Activated naive CD8-positive, alpha-beta T cell treated with anti-CD3 and anti-CD28 coated beads for 36 hours (primary cell): ENCODE measurements at places on chromosomes 3 and 15.

DNA sequence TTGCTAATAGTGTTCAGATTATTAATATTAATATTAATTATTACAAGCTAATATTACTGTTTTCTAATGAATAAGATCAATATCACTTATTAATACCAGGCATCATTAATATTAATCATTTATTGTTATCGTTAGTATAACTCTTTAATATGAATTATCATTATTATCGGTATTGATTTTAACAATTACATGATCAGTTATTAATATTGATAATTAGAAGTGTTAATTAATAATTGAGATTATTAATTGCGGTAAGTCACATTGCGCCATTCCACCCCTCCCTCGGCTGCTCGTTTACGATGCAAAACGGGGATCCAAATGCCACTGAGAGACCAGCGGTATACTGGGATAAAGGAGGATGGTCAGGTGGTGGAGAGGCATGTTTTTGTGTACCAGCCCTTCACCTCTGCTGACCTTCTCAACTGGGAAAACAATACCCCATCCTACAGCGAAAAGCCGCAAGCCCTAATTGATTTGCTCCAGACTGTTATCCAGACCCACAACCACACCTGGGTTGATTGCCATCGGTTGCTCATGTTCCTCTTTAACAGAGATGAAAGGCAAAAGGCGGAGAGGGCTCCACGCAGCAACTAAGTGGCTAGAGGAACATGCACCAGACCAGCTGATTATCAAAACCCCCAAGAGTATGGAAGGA is 28.6 kb upstream of the SSUH2 start:
- H3K27ac ChIP-seq = no peak overlapping the region
- no peaks in the 10 kb centered on the region for H3K36me3 ChIP-seq
- peaks cover 3% of the 10 kb centered on the region for H3K27me3 ChIP-seq
- no peaks in the 10 kb centered on the region for H3K4me1 ChIP-seq
- no peak for DNase-seq
- H3K4me3 ChIP-seq = no peak overlapping the region

GRCh38 chr3:15042936-15043335 is 22.2 kb downstream of the MRPS25 start:
- H3K4me1 ChIP-seq = peaks cover 27% of the 10 kb centered on the region
- peaks cover 19% of the 10 kb centered on the region for H3K36me3 ChIP-seq
- no peaks in the 10 kb centered on the region for H3K27me3 ChIP-seq
- no peak overlapping the region for H3K4me3 ChIP-seq

DNA sequence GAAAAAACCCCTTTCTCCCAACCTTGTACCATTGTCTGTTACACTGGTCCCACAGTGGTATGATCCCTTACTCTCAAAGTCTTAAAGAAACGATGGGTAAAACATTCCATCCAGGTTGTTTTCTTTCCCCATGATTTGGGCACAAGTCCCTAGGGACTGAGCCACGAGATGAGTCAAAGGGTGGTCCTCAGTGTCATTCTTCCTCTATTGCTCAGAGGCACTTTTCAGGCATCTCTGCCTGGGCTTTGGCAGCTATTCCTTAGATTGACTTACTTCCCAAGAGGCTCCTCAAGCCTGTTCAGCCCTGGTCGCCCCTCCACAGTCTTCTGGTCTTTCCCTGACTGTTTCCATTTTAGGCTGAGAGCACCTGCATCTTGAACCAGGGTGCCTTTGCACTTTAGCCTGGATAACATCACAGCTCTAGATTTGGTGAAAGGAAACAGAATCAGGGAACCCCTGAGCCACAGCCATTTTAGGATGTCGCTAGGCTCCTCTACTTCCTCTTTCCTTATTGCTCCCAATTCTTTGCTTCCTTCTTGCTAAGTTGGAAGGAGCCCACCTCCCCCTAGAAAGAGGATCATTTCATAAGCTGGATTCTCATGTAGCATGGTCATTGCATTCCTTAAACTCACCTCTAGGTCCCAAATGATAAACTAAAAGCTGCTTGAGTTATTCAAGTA is 131.0 kb upstream of the TPRG1 start:
- DNase-seq = no peak
- H3K27me3 ChIP-seq = no peaks in the 10 kb centered on the region
- H3K4me3 ChIP-seq = no peak overlapping the region
- no peaks in the 10 kb centered on the region for H3K36me3 ChIP-seq

DNA sequence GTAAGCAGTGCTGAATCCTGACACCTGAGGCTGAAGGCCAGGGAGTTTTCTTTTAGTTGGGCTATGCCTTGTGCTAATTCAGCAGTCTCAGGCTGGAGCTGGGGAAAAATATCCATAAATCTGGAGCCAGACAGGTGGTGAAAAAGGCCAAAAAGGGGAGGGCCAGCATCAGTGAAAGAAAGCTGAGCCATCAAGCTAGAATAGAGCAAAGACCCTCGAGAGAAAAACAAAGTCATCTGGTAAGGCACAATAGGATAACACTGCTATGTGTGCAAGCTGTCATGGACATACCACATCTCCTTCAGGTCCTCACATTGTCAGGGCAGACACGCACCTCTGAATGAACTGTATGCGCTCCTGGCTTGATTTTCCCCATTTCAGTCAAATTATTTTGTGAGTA is 687.9 kb downstream of the SQOR start:
- H3K27ac ChIP-seq = no peak overlapping the region
- H3K36me3 ChIP-seq = no peaks in the 10 kb centered on the region
- DNase-seq = no peak
- no peaks in the 10 kb centered on the region for H3K4me1 ChIP-seq

DNA sequence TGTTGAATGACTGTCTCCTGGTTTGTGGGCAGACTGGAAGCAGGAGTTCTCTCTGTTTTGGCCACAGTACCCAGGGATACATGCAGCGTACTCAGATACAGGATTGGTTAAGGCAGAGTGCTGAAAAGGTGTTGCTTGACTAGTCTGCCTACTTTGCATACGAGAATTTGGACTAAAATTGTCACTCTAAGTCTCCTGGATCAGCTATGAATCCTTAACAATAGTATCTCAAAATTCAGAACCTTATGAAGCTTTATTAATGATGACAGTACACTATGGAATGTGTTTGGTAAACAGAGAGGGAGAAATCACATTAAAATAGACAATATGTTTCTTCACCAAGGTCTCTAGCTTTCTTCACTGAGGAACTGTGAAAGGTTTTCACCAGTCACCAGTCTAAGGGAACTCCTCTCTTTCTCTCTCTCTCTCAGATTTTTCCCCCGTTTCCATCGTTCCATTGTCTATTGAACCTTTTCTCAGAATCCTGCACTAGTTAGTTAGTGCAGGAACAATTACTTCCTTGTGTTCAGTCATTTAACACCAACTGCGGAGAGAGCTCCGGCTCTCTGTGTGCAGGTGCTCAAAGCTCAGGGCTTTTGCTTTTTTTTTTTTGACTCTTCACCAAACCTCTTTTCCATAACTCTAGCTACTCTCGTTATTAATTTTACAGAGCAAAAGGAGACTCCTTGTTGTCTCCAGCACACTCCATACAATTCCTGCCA is 85.9 kb upstream of the FNDC3B start:
- H3K27ac ChIP-seq = no peak overlapping the region
- no peak overlapping the region for H3K4me3 ChIP-seq
- no peaks in the 10 kb centered on the region for H3K36me3 ChIP-seq
- no peak for DNase-seq
- H3K4me1 ChIP-seq = no peaks in the 10 kb centered on the region

- H3K36me3 ChIP-seq = peaks cover 4% of the 10 kb centered on the region
- no peaks in the 10 kb centered on the region for H3K27me3 ChIP-seq
- H3K4me3 ChIP-seq = no peak overlapping the region
- no peaks in the 10 kb centered on the region for H3K4me1 ChIP-seq
These were observed 131.5 kb downstream of the SLC9A9 start for GRCh38 chr3:143716731-143717130.

DNA sequence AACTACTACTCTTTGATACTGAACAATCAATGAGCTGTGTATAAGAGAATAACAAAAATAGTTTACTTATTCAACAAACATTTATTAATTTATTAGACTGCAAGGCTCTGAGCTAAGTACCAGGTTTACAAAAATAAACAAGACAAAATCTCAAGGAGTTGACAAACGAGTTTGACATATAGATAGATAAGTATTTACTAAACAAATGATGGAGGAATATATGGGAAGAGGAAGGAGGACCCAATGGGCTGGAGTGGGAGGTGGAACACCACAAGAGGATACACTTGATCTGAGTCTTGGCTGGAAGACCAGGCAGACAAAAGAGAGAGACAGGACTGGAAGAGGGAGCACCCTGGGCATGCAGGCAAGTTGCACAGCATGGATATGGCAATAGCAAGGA is 47.5 kb upstream of the FSIP1 start:
- no peak for DNase-seq
- H3K36me3 ChIP-seq = no peaks in the 10 kb centered on the region
- H3K27ac ChIP-seq = no peak overlapping the region
- no peaks in the 10 kb centered on the region for H3K4me1 ChIP-seq

DNA sequence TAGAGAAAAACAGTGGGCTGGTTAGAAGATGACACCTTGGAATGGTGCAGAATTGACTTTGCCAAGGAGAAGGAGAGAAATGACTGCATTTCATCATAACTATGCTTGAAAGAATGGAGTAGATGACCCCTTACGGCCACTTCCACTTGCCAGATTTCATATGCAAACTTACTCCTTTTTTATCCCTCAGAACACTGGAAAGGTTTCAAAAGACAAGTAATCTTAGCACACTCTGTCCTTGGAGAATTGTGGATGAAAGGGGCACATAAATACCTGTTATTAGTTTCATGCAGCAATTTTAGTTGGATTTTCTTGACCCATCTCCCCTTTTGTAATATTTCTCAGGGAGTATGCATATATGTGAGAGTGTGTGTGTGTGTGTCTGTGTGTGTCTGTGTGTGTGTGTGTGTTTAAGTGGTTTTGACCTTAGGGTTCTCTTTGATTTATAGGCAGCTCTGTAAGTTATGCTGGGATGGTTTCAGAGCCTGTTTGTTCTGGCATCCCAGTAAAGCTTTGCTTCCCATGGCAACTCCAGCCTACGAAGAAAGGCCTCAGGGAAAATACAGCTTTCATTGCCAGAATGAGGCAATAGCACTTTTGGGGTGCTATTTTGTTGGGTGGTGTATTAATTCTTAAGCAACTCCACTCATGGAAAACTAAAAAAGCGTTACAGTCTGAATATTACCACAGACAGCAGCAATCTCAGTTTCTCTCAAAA is 122.2 kb upstream of the TP63 start:
- DNase-seq = no peak
- peaks cover 4% of the 10 kb centered on the region for H3K4me1 ChIP-seq
- H3K27me3 ChIP-seq = peaks cover 5% of the 10 kb centered on the region
- no peak overlapping the region for H3K4me3 ChIP-seq

DNA sequence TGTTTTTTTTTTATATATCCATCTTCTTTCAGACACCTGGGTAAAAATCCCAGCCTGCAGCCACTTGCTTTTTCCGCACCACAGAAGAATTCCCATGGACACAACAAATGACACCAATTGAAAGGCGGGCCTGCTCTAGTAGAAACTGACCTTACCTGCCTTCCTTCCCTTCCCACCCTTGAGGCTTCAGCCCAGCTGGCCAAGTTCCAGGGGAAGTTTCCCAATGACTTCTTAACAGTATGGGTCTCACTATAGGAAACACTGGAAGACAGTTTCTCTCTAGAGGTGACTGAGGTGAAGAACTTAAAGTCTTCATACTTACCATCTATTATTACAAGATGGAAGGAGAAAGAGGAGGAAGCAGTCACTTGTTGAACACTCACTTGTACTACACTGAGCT is 714.2 kb upstream of the NR2F2 start:
- H3K36me3 ChIP-seq = no peaks in the 10 kb centered on the region
- H3K27me3 ChIP-seq = peaks cover 3% of the 10 kb centered on the region
- no peak for DNase-seq
- H3K4me1 ChIP-seq = peaks cover 11% of the 10 kb centered on the region

GRCh38 chr15:63085289-63085688 is 36.4 kb upstream of the LACTB start:
- no peak for DNase-seq
- H3K4me3 ChIP-seq = no peak overlapping the region
- no peaks in the 10 kb centered on the region for H3K36me3 ChIP-seq
- peaks cover 4% of the 10 kb centered on the region for H3K27me3 ChIP-seq
- no peak overlapping the region for H3K27ac ChIP-seq

GRCh38 chr3:136545664-136546268 is 206.4 kb downstream of the STAG1 start:
- peaks cover 27% of the 10 kb centered on the region for H3K36me3 ChIP-seq
- H3K27me3 ChIP-seq = no peaks in the 10 kb centered on the region
- H3K4me1 ChIP-seq = peaks cover 13% of the 10 kb centered on the region
- DNase-seq = no peak

DNA sequence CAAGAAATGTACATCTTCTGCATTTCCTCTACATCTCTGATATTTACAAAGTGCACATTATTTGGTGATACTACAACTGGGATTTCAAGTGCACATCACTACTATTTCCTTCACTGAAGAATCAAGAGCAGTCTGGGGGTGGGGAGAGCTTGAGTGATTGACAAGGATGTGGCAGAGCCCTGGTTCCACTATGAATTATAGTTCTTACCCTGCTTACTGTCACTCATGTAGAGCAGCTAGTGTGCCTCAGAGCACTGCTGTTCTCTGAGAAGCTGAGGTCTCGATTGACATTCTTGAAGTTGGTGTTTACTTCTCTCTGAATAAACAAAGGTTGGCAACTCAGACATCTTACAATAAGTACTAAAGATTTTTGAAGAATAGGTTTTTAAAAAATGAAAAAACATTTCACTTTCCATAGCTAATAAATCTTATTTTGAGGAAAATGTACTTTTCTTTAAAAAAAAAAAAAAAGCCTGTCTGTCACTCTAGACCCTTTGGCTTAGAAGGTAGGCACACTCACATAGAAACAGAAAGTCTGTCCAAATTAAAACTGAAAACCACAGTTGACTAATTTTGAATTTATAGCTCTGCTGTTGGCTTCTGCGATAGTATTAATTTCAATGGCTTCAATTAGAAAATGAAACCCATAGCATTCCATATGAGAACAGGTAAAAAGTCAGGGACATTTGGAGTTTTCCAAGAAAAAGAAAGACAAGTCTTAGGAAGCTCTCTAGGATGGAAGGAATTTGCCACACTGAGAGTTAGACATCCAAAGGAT is 5.6 kb downstream of the GREM1 start:
- peak; percentile 18 for DNase-seq
- no peak overlapping the region for H3K27ac ChIP-seq
- H3K27me3 ChIP-seq = peaks cover 88% of the 10 kb centered on the region

GRCh38 chr3:139454346-139454745 is 22.0 kb downstream of the RBP2 start:
- no peaks in the 10 kb centered on the region for H3K4me1 ChIP-seq
- no peak overlapping the region for H3K27ac ChIP-seq
- no peaks in the 10 kb centered on the region for H3K36me3 ChIP-seq

DNA sequence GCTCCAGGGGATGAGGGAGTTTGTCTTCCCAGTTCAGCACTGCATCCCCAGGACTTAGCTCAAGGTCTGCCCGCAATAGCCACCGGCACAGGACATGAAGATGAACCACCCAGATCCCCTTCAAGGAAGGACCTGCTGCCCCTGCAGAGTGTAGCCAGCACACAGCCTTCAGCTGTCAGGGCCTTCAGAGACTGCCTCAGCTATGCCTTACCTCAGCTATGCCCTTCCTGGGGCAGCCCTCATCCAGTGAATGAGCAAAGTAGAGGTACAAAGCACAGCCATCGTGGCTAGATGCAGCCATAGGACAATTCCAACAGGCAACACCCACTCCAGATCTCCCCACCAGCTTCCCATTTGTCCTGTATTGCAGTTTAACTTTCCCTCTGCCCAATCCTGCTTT is 291.2 kb upstream of the STT3B start:
- H3K27ac ChIP-seq = peak overlapping the region; percentile 68
- H3K4me1 ChIP-seq = peaks cover 35% of the 10 kb centered on the region
- no peaks in the 10 kb centered on the region for H3K36me3 ChIP-seq
- no peak for DNase-seq
- H3K4me3 ChIP-seq = no peak overlapping the region

- H3K27me3 ChIP-seq = no peaks in the 10 kb centered on the region
- no peak overlapping the region for H3K27ac ChIP-seq
- H3K4me1 ChIP-seq = peaks cover 24% of the 10 kb centered on the region
- H3K36me3 ChIP-seq = no peaks in the 10 kb centered on the region
These were observed 3.0 kb upstream of the ATOSA start for GRCh38 chr15:52682200-52682599.
